ENCODE measurements at places on chromosomes 13 and 19. TPM values are rescaled to one million over a fixed set of nuclear protein-coding genes. Genes with fewer than 3 reads are reported as not detected.

The ZNF99 gene
- total RNA-seq, result 0.82 TPM

The BRCA2 gene
- 6.4 TPM for total RNA-seq

The PSENEN gene
- 22.9 TPM for total RNA-seq

The LILRB4 gene
- total RNA-seq, result 2.9 TPM

The SIAH3 gene
- total RNA-seq, result 0.99 TPM

The SUGT1 gene
- 46.6 TPM for total RNA-seq

The GRK1 gene
- not detected for total RNA-seq

The TNFRSF19 gene
- 30.4 TPM for total RNA-seq

The DENND1C gene
- total RNA-seq, result 2.2 TPM

The UBE2L5 gene
- not detected for total RNA-seq

The HCN2 gene
- total RNA-seq, result 0.53 TPM

The KLF2 gene
- total RNA-seq, result 54.6 TPM

The SPACA4 gene
- not detected for total RNA-seq

The LGALS14 gene
- total RNA-seq, result not detected

The ZNF442 gene
- total RNA-seq, result 8.1 TPM

The ZNF266 gene
- total RNA-seq, result 21.4 TPM

The DLL3 gene
- 0.35 TPM for total RNA-seq

The ZNF66 gene
- 10.9 TPM for total RNA-seq

The ZNF534 gene
- total RNA-seq, result 0.47 TPM

The PNMA8B gene
- 7.2 TPM for total RNA-seq

The DKKL1 gene
- 1.5 TPM for total RNA-seq

The ICAM4 gene
- 3.0 TPM for total RNA-seq

The JSRP1 gene
- total RNA-seq, result 12.8 TPM

The ZNF208 gene
- 33.8 TPM for total RNA-seq

The ETHE1 gene
- total RNA-seq, result 28.1 TPM

The ZNF558 gene
- 35.1 TPM for total RNA-seq

The ANKRD24 gene
- total RNA-seq, result 1.9 TPM

The SIGLEC14 gene
- total RNA-seq, result 1.6 TPM

The CKAP2 gene
- total RNA-seq, result 23.9 TPM

The RNF113B gene
- total RNA-seq, result not detected

The UQCR11 gene
- 49.7 TPM for total RNA-seq

The CHAMP1 gene
- total RNA-seq, result 12.6 TPM

The TMEM238 gene
- 1.6 TPM for total RNA-seq
